WTC11 (cell line): ENCODE measurements at places on chromosomes 4 and X. TPM values are rescaled to one million over a fixed set of nuclear protein-coding genes. Genes with fewer than 3 reads are reported as not detected.

GRCh38 chr4:74640111-74640903 lies 154.0 kb downstream of the BTC start:
- DNase-seq = no peak

The GCNA gene
- 1.0 to 1.6 TPM (median 1.3 TPM) in 3 replicates for total RNA-seq

- DNase-seq = peak; percentile 78
These were observed 31.4 kb downstream of the RGS12 start for GRCh38 chr4:3324093-3324815.

The ASB9 gene
- total RNA-seq = 0.11 TPM in 2 of 3 replicates, not detected in the other
